ENCODE measurements at places on chromosomes 2 and 18. TPM values are rescaled to one million over a fixed set of nuclear protein-coding genes. Genes with fewer than 3 reads are reported as not detected.
A peak's percentile ranks its signal among the peaks of the same experiment; 100 is the strongest.

Gene AGXT
- total RNA-seq, result not detected

Gene PIK3C3
- total RNA-seq, result 14.3 TPM

Gene UGT1A3
- total RNA-seq, result not detected

Gene SAG
- total RNA-seq, result not detected

DNA sequence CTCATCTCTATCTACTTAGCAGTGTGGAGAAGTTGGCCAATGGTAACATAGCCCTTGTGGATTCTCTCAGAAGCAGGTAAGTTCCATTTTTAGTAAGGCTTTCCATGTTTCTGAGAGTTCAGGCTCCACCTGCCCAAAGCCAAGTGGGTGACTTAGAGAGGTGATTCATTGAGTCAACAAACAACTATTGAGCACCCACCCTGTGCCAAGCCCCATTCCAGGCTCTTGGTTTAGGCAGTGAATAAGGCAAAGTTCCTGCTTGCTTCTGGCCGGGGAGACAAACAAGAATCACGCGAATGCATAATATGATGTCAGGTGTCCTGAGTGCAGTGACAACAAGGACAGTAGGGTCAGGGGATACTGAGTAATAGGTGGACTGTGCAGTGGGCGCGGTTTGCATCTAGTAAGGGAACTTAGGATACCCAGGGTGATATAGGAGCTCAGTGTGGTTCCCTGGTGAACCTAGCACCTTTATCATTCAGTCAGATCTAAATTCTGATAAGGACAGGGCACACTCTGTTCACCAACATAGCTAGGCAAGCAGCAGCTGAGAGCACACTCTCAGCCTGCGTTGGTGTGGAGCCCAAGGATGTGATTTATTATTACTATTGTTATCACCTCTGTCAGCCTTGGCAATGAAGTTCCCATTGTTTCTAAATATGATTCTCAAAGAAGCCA lies 31.7 kb upstream of the KCTD1 start:
- DNase-seq, result peak; percentile 60

DNA sequence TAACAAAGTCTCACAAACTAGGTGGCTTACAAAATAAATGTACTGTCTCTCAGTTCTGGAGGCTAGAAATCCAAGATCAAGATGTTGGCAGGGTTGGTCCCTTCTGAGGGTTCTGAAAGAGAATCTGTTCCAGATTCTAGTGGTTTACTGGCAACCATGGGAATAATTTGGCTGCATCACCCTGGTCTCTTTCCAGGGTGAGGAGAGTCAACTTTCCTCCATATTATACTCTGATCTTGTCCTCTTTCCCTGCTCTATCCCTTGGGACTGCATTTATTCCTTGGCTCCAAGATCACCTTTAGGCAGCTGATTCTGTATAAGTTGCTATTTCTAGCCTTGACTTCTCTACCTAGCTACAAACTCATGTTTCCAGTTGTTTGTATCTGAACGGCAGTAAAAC lies 35.2 kb downstream of the SLC40A1 start:
- DNase-seq, result peak; percentile 16

GRCh38 chr2:230346465-230346864 lies 19.5 kb downstream of the SP140L start:
- no peak for DNase-seq

- no peak for DNase-seq
Observed at GRCh38 chr2:45083175-45083574, 73.9 kb upstream of the SIX2 start.

DNA sequence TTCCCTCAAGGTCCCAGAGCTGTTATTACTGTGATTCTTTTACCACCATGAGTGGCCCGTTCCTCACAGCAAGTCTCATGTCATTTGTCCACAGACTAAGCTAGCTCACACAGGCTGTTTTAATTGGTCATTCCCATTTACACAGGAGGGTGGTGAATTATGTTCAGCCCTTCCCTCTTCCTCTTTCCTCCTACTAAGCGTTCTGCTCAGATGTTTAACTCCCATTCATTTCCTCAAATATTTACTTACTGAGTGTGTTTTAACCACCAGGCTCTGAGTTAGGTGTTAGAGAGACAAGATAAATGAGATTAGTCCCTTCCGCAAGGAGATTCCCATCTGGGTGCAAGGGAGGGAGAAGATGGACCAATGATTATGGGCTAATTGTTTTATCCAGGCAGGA lies 403.6 kb upstream of the ACVR2A start:
- no peak for DNase-seq

DNA sequence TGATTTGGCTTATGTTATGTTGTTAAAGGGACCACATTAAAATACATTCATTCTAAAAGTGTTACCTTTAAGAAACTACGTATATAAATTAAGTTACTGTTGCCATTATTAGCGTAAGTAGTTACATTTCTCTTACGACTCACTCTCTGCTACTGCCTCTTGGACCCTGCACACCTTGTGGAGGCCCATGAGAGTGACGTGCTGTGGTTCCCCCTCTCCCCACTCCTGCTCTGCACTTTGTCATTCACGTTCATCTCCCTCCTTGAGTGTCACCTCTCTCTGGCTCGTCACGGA lies 830 bp upstream of the MERTK start:
- DNase-seq, result no peak

GRCh38 chr2:149080971-149081370 lies 42.5 kb downstream of the LYPD6B start:
- DNase-seq, result no peak

DNA sequence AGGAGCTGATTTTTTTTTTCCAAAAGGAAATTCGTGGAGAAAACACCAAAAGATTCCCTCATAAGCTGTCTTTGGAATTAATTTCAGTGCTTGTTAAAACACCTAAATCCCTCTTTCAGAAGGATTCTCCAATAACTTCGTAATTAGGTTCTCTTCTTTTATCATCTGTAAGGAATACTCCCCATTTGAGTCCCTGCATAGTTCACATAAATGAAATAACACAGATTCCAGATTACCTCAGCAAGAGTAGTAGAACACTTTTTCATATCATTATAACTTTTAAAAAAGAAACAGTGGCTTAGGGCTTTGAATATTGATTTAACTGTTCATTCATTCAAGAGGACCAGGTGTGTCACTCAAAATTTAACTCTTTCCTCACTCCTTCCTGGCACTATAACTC lies 55.5 kb downstream of the ARHGAP28 start:
- DNase-seq, result no peak

DNA sequence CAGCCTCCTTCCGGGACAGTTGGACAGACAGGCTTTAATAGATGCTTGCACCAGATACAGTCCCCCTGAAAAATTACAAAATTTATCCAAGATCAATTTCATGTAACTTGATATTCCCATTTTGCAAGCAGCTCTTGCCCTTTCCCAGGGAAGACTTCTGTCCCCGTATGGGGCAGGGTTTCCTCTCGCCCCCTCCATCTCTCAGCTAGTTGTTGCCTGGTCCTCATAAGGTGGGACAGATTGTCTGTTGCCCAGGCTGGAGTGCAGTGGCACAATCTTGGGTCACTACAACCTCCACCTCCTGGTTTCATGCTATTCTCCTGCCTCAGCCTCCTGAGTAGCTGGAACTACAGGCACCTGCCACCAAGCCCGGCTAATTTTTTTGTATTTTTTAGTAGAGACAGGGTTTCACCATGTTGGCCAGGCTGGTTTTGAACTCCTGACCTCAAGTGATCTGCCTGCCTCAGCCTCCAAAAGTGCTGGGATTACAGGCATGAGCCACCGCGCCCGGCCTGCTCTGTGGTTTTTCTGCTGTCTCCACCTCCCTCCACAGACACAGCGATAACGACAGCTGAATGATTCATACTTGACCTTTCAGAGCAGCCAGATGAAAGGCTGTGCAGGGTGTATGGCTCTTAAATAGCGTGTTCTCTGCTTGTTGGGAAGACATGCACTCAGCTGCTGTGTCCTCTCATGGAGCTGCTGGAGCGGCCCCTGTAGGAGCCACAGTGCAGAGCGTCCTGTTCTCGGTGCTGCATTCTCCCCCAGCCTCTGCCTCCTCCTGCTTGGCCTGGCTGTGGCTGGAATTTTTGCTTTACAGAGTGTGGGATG lies 61.4 kb downstream of the TTC39C start:
- DNase-seq, result peak; percentile 80

DNA sequence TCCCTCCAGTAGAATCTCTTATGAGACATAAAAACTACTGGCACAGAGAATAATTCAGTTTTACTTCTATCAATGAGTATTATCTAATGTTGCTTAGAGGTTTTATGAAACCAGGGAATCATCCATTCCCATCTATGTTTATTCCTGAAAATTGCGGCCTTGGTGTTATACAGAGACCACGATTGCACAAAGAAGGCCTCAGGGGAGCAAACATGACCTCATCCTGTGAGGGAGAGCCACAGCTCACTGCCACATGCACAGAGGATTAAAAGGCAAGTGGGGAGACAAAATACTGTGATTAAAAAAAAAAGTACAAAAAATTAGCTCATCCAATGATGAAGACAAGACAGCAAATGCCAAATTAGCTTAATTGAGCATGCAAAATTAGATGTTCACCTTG lies 111.8 kb upstream of the SLC35G4 start:
- no peak for DNase-seq

DNA sequence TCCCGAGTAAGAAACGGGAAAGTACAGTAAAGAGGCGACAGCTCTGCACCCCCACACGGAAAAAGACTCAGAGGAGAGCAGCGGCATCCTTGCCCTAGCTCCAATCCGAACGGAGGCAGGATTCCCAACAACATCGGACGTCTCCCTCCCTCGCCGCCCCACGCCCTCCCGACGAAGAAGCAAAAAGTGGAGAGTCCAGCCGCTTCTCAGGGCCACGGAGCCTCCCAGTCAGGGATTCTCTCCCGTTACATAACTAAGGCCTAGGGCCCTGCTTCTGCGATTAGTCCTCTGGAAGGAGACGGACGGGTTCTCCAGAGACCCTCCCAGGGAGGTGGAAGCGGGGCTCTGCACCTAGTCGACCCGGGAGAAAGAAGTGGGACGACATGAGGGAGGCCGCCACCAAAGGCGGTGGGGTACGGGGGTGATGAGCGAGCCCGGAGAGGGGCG lies 587 bp downstream of the SUMO1 start:
- DNase-seq, result peak; percentile 51

DNA sequence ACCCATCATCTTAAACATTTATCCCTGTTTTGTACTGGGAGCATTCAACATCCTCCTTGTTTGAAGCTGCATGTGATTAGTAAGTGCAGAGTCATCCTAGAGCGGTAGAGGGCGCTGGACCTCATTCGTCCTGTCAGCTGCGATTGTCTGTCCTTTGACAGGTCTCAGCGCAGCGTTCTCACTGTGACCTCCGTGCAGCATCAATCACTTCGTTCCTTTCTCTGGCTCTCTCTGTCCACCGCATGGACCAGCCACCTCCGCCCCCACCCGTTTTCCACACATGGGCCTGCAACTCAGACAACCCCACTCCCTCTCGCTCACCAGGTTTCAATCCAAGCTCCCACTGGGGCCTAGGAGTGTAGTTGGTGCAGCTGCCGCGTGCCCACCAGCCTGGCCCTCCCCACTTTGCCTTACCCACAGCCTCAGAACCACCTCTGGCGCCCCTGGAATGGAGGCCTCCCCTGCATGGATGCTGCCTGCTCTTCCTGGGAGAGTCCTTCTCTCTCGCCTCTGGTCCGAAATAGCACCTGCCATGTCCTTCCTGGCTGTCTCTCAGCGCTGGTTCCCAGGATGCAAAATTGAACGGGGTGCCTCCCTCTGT lies 90.5 kb downstream of the NDUFA10 start:
- DNase-seq, result peak; percentile 27

- no peak for DNase-seq
Observed at GRCh38 chr2:240869109-240869955, 708 bp downstream of the AGXT start.

GRCh38 chr18:3848316-3848715 lies 398.3 kb downstream of the TGIF1 start:
- DNase-seq, result no peak

GRCh38 chr2:209917154-209917771 lies 85.2 kb upstream of the RPE start:
- DNase-seq, result no peak

DNA sequence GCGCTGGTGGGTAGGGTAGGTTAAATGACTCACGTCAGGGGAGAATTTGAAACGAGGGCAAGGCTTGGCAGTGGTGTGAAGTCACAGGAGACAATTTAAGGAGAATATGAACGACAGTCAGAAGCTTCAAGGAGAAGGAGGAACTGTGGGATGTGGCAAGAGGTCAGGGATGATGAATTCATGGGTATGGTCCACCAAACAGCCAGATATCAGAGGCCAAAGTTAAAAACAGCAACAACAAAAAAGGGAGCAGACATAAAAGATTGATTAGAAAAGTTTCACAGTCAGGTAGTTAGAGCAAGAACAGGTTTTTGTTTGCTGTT lies 1.4 kb upstream of the ZNF396 start:
- DNase-seq, result peak; percentile 59
